Activated CD4-positive, alpha-beta T cell treated with anti-CD3 and anti-CD28 coated beads for 1 hour (primary cell): ENCODE measurements at places on chromosomes 2 and 18.

GRCh38 chr2:156192468-156192867 lies 140.1 kb downstream of the NR4A2 start:
- no peak for DNase-seq

DNA sequence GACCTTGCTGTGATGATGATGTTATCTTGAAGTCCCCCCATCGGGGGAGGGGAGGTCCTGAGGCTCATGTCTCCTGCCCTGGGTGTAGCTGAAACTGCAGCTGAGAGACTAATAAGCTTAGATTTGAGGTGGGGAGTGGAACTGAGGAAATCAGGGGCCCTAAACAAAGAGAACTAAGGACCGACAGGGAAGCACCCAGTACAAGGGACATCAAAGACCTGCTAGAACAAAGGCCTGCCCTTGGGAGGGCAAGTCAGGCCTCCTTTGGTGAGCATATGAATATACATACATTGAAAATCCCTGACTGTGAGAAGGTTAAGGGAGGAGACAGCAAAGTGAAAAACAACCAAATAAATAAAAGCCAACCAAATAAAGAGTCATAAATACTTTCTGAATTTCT lies 1132.5 kb upstream of the CELF4 start:
- no peak for DNase-seq

GRCh38 chr18:61549416-61549815 lies 216.2 kb downstream of the CDH20 start:
- no peak for DNase-seq

DNA sequence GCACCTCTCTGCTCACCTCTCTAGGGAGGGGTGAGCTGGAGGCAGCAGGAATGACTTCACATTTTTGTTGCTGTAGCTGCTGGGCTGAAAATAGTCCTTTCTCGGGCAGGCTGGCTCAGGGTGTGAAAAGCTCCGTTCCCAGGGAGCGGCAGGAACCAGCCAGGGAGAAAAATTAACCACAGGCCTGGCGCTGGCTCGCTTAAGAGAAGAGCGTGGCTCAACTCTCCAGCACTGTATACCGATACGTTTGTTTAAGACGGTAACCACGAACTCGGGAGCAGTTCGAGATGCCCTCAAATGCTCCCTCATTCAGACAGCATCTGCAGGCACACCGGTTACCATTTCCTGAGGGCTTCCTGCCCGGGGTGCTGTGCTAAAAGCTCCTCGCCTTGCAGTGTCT lies 129.6 kb downstream of the CELF4 start:
- DNase-seq: no peak

DNA sequence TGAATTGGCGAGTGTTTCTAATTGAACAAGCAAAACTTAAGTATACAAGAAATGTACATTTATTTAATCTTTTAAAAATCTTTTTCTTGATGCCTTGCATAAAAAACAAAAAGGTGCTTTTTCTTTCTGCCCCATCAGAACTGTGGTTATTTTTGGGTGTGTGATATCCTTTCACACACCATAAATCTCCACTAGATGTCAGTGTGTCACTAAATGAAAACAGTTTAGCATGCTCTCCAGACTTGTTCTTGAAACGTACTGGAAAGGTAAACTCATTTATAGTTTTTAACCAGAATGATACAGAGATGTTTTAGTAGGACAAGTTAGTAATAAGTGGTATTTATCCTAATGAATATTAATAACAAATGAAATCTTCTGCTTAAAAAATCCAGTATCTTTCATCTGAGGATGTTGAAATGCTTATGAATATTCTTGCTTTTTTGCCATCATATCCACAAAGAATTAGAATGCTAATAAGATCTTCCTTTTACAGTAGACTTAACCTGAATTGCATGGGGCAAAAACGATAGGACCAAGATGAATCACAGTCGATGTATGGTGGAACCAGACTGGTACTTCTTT lies 96.8 kb downstream of the UBE2E3 start:
- no peak for DNase-seq

GRCh38 chr2:108404784-108405397 lies 27.1 kb downstream of the SULT1C4 start:
- DNase-seq: no peak

DNA sequence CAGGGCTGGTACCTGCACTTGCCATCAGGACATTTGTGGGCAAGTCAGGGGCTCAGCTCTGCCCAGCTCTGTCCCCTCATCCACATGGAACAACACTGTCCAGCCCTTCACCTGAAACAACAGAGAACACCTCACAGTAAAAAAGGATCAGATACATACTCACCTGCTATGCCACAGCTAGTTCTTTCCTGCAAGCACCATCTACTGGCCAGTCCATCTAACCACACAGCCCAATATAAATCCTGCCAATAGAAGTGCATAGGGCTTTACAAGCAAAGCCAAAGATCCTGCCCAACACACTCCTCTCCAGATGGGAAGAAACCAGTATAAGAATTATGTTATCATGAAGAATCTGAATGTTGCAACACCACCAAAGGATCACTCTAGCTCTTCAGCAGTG lies 52.2 kb upstream of the GALNT13 start:
- DNase-seq: no peak

DNA sequence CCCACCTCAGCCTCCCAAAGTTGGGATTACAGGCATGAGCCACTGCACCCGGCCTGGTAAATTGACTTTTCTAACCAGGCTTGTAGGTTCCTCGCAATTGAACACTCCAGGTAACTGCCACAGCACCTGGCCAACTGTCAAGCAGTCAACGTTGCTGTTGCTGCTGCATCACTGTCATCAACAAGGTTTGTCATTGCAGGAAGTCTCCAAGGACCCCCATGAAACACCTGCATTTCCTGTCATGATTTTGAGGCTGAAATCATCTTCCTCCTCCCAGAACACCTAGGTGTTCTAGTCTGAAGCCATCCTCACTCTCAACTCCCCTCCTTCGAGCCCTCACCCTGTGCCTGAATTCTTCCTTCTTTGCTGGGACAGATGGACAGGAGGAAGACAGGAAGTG lies 29.7 kb downstream of the GYPC start:
- no peak for DNase-seq

- no peak for DNase-seq
Observed at GRCh38 chr2:64942693-64943092, 46.5 kb upstream of the SLC1A4 start.

DNA sequence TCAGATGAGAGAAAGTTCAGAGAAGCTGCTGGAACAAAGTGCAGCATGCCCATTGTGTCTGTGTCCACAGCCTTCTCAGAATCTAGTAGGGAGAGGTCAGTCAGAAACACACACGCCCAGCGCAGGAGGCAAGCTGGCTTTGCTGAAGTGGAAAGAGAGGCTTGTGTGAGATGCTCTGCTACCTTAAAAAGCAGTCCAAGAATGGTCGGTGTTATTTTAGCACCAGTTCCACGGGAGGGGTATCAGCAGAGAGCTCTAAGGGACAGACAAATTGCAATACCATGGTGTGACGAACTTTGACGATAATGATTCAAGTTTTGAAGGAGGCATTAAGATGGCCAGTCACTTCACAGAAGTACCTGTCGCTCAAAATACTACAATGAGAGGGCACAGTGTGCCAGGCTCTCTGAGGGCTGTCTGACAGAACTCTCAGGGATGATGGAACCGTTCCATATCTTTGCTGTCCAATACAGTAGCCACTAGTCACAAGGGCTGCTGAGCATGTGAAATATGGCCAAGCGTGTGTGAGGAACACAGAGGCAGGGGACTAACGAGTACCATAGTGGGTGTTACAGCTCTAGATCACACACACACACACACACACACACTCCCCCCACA lies 237.5 kb upstream of the TMEM200C start:
- DNase-seq: no peak

DNA sequence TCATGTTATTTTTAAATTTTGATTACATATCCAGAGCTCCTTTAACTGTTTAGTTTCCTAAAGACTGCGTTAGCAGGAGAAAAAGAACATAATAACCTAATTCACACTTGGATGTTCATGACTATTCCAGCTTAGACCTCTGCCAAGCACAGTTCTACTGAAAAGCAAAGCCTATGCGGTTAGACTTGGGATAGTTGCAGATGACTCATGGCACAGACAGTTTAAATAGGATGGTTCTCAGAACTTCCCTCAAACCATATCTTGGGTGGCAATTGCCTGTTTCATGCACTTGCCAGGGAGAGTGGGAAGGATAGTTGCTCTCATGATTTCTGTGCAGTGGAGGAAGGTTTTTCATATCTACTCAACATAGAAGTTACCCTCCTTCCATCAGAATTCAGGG lies 149.7 kb upstream of the KLHL29 start:
- no peak for DNase-seq

DNA sequence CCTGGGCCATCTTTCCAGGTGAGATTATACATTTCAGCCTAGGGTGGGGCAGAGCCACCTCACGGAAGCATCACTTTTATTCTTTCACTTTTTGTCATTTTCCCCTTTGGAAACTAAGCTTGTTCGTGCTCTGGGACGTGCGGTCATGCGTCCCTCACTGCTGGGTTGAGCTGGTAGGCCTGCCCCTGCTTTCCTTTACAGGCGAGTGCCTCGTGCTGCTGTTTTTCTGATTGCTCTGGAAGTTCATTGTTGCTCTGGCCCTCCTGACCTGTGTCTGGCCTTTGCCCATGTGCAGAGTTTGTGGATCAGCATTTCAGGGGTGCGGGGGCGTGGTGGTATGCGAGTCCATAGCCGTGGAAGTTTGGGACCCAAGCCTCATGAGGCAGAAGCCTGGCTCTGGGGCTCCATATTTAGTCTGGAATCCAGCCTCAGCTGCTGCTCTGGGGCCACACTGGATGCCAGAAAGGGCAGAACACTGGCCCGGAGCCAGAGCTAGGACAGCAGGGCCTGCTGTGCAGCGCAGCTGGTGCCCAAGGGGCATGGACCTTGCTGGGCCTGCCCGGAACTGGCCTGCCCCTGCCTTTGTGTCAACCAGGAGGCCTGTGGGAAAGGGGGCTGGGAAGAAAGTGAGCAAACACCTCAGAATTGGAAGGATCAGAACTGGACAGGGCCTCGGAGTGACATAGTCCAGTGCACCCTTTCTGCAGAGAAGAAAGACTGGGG lies 51.1 kb downstream of the CTIF start:
- no peak for DNase-seq

GRCh38 chr2:234689911-234690379 lies 193.1 kb upstream of the ARL4C start:
- no peak for DNase-seq

DNA sequence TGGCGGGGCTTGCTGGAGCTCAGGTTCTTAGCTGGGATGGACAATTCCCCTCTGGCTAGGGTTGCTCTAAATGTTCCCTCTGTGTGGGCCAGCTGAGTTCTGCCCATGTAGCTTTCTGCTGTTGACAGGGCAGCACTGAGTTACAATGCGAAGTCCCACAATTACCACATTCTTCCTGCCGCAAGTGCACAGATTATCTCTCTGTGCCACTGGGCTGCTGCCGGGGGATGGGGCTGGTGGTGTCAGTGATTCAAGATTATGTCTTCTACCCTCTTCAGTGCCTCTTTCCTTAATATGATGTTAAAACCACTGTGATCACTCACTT lies 708.1 kb downstream of the SLC4A3 start:
- DNase-seq: no peak

DNA sequence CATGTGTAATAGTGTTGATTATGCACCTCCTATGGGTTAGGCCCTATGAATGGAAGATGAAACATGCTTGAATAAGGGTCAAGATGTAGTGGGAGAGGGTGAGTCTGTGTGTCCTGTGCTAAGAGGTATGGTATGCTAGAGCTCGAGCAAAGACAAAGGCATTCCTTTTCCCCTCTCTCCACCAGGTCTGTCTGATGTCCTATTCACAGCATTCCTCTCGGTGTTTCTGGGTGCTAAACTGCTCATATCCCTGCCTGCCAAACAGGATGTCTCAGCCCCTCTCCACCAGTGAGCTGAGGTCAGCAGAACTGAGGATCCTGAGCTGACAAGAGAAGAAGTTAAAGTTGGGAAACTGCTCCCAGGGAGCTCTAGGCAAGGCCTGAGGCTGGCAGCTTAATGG lies 344.9 kb downstream of the TSN start:
- DNase-seq: no peak

GRCh38 chr2:182372661-182373060 lies 54.2 kb downstream of the PDE1A start:
- no peak for DNase-seq

DNA sequence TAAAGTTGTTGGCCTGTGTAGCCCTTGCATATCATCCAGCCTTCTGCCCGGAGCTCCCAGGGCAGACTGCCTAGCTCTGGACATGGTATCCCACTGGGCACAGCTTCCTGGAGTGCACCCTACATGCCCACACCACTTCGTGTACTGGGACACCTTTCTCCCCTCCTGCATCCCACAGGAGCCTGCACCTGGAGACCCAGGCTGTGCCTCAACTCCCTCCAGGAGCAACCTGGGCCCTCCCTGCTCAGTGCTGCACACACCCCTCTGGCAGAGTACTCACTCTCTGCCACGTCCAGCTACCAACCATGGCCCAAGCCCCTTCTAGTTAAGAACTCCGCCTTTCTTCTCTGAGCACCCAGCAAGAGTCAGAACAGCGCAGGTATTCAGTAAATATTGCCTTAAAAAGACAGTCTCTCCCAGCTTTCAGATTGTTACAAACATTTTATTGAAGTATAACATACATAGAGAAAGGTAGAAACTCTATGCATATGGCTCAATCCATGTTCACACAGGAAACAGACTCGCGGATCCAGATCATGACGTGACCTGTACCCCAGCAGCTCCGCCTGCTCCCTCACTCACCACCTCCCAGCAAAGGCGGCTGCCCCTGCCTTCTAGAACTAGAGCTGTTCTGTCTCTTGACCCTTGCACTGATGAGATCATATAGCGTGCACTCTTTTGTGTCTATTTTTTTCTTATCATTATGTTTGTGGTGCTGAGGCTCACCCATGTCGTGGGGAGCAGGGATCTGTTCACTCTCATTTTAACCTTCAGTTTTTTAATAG lies 98.4 kb upstream of the MYCN start:
- DNase-seq: no peak

DNA sequence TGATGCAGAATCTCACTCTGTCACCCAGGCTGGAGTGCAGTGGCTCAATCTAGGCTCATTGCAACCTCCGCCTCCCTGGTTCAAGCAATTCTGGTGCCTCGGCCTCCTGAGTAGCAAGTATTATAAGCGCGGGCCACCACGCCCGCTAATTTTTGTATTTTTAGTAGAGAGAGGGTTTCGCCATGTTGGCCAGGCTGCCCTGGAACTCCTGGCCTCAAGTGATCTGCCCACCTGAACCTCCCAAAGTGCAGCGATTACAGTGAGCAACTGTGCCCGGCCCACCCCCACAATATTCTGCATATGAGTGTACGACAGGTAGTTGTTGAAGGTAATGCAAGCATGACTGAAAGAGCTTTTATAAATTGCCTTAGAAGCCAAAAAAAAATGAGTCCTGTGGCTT lies 1.2 kb downstream of the WDR75 start:
- DNase-seq: no peak

DNA sequence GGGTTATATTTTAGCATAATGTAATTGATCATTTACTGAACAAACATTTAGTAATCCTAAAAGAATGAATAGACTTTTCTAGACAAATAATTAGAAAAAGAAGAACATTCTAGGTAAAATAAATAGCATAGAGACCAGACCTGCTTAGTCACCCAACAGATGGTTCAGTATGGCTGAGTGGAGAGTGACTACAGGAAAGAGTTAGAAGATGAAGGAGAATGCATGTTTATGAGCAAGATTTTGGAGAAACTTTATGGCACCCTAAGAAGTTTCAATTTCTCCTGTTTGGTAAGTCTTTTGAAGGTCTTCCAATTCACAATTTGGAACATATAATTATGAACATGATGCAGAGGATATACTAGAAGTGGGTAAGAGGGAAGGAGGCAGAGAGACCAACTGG lies 32.9 kb downstream of the FAP start:
- no peak for DNase-seq
